Stimulated activated CD4-positive, alpha-beta T cell treated with anti-CD3 and anti-CD28 coated beads, Interleukin-1b, Interleukin-23, amount 100 ng/mL, for 4 hours (primary cell): ENCODE measurements at places on chromosomes 3 and 15.

DNA sequence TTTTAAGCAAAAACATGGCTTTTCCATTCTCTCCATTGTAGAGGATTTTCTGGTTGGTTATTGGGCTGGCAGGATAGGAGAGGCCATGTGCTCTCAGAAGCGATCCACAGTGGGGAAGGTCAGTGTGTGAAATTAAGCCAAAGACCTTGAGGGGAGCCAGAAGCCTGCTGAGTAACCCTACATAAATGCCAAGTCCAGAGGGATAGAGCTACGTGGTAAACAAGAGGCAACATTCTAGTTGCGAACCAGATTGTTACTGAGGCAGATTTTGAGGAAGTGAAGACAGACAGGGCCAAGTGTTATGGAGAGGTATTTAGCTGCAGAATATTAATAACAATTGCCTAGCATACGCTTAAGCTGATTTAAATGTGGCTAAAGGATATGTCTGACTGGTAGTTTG is 592.8 kb upstream of the GBE1 start:
- DNase-seq, result no peak

DNA sequence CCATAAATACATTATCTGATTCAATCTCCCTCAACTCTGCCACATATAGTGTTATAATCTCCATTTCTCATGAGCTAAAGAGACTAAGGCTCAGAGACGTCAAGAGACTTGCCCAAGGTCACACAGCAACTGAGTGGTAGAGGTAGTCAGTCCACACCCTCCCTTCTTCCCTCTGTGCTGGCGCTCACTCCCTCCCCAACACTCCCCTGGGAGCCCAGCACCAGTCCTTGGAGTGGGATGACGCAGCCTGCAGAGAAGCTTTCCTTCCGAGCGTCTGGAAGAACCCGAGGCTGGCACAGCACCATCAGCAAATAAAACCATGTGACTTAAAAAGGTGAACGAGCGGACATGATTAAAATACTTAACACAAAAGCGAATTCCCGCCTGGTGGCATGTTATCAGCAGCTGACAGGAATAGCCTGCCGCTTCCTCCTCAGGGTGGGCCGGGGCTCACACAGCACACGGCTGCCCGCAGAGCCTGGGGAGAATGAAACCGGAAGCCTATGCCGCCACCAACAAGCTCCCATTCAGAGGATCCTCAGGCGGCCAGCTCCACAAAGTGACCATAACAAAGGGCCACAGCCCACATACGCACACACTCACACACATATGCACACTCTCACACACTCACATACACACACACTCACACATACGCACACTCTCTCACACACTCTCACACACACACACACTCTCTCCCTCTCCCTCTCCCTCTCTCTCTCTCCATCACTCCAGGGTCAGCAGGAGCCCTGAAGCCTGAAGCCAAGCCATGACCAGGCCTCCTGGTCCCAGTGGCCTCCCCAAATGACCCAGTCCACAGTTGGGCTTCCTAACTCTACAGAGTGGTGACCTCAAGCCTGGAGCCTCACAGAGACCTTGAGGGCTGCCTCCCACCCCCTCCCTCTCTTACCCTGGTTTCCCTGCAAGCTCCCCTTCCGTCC is 120.5 kb downstream of the XXYLT1 start:
- DNase-seq, result no peak

GRCh38 chr3:57164657-57165573 is at the start of gene IL17RD:
TSS of gene IL17RD (minus strand) at chr3:57165353. CDS start at chr3:57165286, 67 bp downstream.
- peak; percentile 59 for DNase-seq

- no peak for DNase-seq
These were observed 22.0 kb downstream of the AADAC start for GRCh38 chr3:151835751-151836525.

GRCh38 chr15:88707771-88708654 is 69.2 kb downstream of the ISG20 start:
- DNase-seq, result no peak

DNA sequence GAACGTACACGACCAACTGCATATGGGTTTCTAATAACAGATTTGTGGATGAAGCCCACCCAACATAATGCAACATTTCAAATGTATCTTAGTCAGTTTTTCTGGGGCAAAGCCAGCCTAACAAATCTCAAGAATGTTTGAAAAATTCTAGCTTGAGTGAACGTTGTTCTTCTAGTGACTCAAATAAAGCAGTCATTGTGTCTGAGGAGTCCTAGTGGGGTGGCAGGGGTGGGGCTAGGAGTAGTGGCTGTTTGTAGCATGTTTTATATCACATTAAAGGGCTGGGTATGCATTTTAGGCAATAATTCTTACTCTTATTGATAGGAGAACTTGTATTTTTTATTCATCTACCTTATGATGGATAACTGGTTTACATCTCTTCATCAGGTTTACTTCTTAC is 6.0 kb downstream of the B3GNT5 start:
- DNase-seq, result no peak

DNA sequence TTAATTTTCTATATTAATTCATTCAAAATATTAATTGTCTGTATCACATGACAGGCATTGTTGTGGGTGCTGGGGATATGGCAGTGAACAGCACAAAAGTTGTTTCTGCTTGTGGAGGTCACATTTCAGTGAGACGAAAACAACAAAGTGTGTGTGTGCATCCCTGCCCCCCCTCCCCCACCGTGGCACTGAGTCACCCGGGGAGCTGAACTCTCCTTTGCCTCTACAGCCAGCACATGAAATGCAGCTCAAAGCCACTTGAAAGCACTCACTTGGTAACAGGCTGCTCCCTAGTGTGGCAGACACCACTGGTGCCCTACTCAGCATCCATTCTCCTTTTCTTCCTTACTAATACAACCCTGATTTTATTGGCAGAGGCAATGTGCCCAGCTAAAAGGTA is 16.9 kb upstream of the SCAMP5 start:
- no peak for DNase-seq

GRCh38 chr3:100216713-100217112 is 44.1 kb upstream of the TBC1D23 start:
- DNase-seq, result no peak

- no peak for DNase-seq
These were observed 299.0 kb downstream of the NR2F2 start for GRCh38 chr15:96629511-96629910.

- DNase-seq, result no peak
These were observed 278.0 kb downstream of the FOXP1 start for GRCh38 chr3:71305231-71306206.

DNA sequence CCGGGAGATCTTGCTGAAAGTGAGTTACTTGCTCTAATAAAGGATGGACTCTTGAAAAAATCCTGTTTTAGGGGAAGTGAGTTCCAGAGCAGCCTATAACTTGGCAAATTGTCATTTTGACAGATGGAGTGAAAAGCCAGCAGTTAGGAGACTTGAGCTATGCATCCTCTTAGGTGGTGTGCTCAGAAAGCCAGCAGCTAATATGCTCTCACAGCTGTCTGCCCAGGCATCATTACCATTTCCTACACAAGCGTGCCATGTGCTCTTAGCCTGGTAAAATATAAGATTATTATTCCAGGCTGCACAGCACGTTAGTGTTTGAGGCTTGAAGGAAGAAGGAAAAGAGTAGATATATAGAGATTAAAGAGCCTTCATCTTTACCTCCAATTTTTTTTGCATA is 151.0 kb downstream of the CHL1 start:
- no peak for DNase-seq

DNA sequence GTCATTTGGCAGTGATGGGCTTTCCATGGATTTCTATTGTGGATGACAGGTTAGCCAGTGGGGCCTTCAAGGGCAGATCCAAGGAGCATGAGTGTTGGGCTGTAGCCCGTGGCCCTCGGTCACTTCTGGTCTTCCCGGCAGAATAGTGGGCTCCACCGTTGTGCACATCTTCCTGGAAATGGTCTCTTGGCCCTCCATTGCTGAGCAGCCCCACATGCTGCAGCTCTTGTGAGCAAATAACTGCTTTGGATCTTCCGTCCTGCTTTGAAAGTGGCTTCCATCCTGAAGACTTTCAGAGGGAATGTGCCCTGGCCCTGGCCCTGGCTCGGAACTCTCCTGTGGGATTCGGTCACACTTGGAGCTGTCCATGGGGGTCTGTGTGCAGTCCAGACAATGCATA is 102.8 kb downstream of the SNRPN start:
- DNase-seq, result no peak

DNA sequence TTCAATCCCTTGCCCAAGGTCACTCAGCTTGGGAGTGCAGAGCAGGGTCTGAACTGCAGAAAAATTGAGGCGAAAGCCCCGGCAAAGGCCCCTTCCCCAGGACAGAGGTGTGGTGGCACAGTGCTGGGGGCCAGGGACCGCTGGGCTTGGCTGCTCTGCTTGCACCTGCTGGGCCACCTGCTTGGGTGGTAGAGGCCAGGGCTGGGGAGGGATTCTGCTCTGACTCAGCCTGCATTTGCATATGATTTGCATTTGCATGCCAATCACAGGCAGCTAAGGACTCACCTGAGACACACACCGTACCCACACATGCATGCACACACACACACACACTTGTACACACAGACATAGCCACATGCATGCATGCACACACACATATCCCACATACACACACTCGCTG is 9.9 kb downstream of the GRM2 start:
- no peak for DNase-seq

GRCh38 chr3:172438186-172438585 is 10.1 kb downstream of the GHSR start:
- no peak for DNase-seq

- DNase-seq, result no peak
These were observed 15.6 kb downstream of the LIMD1 start for GRCh38 chr3:45610119-45610518.

DNA sequence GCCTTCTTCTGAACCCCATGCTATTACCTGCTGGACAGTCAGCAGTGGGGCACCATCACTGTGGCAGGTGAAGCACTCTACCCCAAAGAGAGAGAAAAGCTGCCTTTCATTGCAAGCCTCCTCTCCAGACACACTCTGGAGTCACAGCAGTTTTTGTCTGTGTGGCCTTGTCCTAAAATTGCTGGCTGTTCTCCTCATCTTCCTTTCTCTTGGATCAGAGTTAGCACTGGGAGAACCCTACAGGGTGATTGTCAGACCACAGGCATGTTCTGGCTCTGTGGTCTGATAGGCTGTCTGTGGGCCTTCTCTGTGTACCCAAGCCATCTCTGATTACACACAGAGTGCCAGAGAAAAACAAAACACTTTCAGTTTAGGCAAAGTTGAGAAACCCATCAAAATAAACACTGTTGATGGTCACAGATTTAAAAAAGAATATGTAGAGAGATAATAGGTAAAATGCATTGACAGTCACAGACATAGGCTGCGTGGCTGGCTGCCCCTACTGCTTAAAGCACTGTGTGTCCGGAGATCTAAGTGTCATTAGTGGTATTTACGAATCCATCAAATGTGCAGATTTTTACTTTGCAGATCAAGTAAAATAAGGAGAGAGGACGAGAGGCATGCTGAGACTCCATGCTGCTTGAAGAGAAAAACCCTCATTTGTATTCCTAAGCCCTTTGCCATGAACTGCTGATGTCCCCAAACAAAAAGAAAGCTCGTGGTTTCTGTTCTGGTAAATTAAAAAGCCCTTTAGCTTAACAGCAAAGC is 689.9 kb downstream of the TUSC7 start:
- no peak for DNase-seq

DNA sequence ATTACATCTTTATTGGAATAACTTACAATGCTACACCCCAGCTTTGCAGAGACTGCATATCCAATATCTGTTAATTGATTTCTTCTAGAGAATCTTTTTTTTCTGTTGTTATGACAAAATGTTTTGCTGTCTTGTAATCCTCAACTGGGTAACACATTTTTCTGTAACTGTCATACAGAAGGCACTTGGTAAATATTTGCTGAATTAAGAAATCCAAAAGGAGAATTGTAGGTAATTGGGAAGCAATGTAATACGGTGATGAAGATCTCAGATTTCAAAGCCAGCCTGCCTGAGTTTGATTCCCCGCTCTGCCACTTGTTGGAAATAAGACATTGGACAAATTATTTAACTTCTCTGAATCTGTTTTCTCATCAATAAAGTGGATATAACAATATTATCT is 169.1 kb downstream of the WDR72 start:
- no peak for DNase-seq

DNA sequence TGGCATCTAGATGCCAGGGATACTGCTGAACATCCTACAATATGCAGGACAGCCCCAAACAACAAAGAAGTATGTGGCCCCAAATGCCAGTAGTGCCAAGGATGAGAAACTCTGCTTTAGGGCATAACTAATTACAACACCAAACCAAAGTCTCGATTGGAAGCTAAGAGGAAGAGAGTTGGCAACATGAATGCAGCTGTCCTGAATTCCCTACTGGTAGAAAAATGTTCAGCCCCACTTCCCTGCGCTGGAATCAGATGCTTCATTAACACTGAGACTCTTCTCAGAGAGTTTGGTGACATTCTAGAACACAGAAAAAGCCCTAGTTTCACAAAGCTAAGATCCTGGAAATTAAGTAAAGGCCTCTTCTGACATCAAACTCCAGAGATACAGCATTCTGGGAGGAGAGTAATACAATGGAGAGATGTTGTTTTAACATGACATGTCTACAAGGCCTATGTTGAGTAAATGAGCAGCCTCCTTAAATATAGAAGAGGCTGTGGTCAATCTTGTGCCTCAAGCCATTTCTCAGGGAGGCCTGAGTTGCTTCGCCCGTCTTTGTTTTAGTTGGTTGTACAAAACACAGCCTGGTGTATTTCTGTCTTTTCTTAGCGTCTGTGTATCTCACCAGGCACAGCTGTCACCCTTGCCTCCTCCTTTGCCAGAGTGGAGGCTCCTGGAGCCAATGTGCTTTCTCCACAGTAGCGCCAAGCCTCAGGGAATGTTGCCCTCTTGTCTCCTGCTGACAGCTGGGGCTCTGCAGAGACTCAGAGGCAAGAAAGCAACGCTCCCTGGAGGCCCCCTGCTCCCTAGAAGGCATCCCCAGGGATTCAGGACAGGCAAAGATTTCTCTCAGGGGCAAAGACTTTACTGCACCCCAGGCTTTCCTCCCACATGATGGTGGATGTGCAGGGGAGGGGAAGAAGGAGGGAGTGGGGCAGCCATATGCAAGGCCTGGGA is 25.1 kb upstream of the CTNNB1 start:
- DNase-seq, result no peak

DNA sequence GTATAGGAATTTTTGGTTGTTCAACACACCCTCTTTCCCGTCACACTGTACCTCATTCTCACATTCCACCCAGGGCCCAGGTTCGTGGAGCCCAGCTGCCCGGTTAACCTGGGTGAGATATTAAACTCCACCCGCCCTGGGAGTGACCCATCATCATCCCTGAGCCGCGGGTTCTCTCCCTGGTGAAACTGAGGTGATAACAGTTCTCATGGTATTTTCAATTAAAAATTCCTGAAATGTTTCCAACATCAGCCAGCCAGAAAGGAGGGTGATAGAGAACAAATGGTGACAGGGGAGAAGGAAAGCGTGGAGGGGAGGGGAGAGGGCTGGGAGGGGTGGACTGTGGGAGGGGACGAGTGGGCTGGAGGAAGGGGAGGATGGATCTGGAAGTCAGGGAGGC is 148.8 kb downstream of the ALDH1A2 start:
- no peak for DNase-seq

DNA sequence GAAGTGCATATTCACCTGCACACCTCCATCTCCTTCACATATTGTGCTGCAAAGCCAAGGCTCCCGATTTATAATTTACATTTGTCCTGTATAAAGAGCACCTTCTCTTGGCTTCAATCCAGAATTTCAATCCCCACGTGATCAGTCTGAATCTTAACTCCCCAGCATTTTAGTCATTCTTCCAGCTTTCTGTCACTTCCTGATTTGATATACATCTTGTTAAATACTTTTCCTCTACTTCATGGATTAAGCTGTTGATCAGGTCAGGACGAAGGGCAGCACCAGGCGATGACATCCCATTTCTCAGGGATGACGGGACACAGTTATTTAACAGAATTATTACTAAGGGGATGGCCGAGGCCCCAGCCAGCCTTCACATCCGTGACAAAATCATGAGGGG is 212.5 kb downstream of the EPHB1 start:
- DNase-seq, result no peak
